ENCODE measurements at places on chromosomes 3 and 15. TPM values are rescaled to one million over a fixed set of nuclear protein-coding genes. Genes with fewer than 3 reads are reported as not detected.

The ADAMTS7 gene
- 4.9 TPM for total RNA-seq

The ACKR4 gene
- 1.8 TPM for total RNA-seq

DNA sequence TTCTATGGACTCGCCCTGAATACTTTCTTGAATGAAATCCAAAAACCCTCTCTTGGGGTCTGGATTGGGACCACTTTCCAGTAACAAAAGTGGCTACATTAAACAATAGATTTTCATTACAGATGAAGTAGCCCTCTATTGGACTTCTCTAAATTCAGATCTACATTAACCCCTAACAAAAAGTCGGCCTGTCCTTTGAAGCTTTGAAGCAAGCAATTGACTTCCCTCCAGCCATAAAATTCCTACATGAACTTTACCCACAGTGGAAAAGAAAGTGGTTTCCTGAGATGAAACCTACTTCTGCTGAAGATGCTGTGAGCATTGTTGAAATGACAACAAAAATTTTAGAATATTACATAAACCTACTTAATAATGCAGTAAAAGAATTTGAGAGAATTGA, 967.1 kb upstream of the ROBO1 start:
- no peak for DNase-seq

The ATOSA gene
- 37.4 TPM for total RNA-seq

The RMDN3 gene
- 18.1 TPM for total RNA-seq

GRCh38 chr3:12807066-12807465, 10.6 kb downstream of the CAND2 start:
- DNase-seq: no peak

The SV2B gene
- 31.0 TPM for total RNA-seq

DNA sequence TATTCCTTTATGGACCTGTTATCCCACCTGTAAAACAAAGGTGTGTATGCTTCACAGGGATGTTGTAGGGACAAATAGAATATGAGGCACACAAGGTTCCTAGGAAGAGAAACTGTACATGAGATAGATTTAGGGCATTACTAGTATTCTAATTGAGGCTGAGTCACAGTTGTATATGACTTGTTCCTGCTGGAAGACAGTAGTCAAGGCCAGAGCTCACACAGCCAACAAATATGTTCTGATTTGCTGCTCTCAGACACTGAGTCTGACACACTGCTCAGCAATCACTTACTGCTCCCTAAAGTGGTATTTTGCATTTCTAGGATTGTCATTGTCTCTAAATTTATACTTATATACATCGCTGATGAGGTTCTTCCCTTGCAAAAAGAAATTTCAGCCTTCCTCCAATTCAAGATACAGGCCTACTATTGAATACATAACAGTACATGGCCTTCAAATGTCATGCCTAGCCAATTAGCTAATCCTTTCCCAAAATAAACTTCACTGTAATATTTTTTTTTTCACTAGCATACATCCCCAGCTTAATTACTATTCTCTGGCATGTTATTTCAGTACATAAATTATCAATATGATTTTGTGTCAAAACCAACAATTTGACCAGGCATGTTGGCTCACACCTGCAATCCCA, 69.8 kb downstream of the TIGIT start:
- DNase-seq: no peak

- no peak for DNase-seq
Observed at GRCh38 chr3:145429546-145429945, 731.4 kb downstream of the PLOD2 start.

The CRYGS gene
- 5.1 TPM for total RNA-seq

The DUOXA2 gene
- not detected for total RNA-seq

The SRP14 gene
- total RNA-seq: 149 TPM

GRCh38 chr3:70466096-70466495, 153.7 kb upstream of the MDFIC2 start:
- no peak for DNase-seq

- no peak for DNase-seq
Observed at GRCh38 chr3:14959359-14959943, 12.1 kb downstream of the NR2C2 start.

The CSPG5 gene
- total RNA-seq: 87.0 TPM

The XCR1 gene
- total RNA-seq: not detected

DNA sequence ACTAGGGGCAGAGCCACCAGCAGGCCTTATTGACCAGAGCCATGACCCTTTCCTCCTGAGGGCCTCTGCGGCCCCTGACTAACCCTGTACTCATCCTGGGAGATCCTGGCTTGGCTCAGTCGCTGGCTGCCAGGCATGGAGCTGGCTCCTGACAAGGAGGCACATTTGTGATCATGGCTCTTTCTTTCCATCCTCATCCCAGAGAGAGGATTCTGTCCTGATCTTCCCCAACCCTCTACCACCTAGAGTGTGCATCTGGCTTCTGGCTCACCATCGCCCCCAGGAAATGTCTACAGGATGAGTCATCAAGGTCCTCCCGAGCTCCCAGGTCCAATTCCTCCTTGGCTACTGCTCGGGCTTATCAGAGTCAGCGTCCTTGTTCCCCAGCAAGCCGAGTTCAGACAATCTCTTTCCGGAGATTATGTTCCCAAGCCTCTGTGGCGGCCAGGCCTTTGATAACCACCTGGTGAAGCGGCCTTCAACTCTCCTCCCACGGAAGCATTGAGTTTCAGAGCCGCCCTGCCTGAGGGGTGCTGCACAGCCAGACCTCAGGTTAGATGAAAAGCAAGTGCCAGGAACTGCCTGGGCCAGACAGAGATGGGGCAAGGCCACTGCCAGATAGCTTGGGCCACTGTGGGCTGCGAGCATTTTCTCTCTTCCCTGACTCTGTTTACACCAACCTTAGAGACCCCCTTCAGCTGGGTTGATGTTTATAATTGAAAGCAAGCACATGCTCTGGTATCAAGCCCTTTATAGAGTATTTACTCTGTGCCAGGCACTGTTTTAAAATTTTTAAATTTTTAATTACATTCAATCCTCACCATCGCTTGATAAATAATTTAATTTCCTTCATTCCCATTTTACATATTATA, 44.3 kb upstream of the MRPS22 start:
- DNase-seq: no peak

The CHAC1 gene
- total RNA-seq: 3.6 TPM
